ENCODE measurements at places on chromosomes 13 and 19.

DNA sequence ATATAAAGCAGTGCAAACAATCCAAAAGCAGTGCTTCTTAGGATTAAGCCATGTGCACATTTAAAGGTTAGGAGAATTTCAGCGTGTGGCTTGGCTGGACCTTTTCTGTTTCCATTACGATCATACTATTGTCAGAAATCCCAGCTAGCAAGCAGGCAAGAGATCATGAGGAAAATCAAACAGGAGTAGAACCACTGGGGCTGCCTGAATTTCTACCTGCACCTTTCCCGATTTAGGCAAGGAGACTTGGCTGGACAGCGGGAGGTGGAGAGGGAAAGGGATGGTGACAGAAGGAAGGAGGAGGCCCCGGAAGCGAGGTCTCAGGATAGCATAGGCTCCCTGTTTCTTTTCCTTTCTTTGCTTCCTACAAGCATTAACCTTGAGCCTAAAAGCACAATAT is 102.5 kb downstream of the FGF14 start:
- DNase-seq, result no peak

- no peak for DNase-seq
These were observed 110.5 kb downstream of the ENOX1 start for GRCh38 chr13:43676320-43676719.

DNA sequence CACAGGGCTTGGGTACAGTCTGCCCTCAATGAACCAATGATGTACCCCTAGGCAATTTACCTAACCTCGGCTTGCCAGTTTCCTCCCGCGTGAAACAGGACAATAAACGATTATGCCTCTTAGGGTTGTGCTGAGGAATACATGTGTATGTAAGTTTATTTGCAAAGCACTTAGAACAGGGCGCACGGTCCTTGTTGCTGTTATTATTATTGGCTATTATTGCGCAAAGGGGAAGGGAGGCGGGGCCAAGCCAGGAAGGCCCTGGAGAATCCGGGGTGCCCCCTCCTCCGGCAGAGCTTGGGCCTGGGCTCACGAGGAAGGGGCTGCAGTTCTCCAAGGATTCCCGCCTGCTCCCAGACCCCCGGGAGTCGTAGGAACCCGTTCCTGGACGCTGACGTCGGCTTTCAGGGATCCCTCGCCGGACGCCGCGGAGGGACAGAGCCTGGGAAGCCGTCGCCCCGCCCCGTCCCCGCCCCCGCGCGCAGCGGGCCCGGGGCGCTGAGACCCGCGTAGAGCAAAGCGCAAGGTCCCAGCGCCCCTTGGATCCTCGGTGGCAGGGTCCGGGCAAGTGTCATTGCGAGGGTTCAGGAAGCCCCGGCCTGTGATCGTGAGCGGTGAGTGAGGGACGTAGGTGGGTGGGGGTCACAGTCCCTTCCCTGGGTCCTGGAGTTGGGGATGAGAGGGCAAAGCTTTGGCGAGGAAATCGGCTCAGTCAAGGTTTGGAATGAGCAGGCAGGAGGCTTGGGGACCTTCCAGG is at the start of gene TMEM91:
TSS of gene TMEM91 (plus strand) at position 293 of the 757 bp plus-strand sequence. CDS start 1,777 bp downstream, outside the sequence.
- DNase-seq, result no peak

GRCh38 chr13:64553411-64554129 is 2676.6 kb downstream of the PCDH9 start:
- no peak for DNase-seq

DNA sequence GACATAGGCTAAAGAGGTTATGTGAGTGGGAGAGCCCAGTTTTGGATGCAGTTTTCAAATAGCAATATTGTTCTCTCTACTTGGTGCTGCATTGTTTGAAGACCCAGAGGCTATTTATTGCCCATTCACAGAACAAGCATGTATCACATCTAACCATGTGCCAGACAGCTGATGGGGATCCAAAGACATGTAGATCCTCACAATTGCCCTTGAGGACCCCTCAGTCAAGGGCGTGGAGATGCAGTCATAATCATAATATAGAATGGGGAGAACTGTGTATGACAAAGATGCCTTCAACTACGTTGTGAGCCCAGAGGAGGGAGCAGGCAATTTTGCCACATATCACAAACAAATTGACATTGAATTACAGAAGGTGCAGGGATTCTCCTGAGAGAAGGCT is 70.5 kb downstream of the NHLRC3 start:
- DNase-seq, result no peak

DNA sequence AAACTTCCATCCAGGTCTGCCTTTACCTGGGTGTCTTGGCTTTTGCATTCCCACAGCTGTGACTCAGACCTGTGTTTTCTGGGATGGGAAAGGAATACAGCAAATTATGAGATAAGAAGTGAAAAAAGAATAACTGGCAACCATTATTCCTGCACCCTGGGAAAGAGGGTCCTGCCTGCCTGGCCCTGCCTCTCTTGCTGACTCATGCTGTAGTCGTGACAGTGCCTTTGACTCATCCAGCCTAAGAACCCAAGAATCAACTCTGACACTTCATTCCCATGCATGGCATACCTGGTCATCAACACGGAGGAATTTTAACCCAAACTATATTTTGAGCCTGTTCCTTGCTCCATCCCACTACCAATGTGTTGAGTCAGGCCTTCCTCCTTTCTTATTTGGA is 185.4 kb upstream of the SERP2 start:
- DNase-seq, result no peak

DNA sequence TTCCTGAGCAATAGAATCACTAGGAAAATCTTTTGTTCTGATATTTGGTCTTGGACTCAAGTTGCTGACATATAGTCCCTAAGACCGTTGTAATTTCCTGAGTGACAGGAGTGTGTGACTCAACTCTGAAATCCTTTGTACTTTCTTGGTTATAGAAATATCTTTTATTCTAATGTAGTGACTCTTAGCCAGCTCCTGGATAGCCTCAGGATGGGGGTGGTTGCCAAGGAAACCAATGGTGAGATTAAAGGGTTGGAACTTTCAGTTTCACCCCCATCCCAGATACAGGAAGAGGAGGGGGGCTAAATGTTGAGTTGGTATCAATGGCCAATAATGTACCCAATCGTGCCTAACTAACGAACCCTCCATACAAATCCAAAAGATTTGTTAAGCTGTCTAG is 41.8 kb downstream of the MBD3L2B start:
- no peak for DNase-seq

- DNase-seq, result no peak
These were observed 567 bp downstream of the EFNB2 start for GRCh38 chr13:106534639-106535551.

Data from GM18507 (cell line).